Effector memory CD8-positive, alpha-beta T cell (primary cell): ENCODE measurements at places on chromosomes 12 and 14.

DNA sequence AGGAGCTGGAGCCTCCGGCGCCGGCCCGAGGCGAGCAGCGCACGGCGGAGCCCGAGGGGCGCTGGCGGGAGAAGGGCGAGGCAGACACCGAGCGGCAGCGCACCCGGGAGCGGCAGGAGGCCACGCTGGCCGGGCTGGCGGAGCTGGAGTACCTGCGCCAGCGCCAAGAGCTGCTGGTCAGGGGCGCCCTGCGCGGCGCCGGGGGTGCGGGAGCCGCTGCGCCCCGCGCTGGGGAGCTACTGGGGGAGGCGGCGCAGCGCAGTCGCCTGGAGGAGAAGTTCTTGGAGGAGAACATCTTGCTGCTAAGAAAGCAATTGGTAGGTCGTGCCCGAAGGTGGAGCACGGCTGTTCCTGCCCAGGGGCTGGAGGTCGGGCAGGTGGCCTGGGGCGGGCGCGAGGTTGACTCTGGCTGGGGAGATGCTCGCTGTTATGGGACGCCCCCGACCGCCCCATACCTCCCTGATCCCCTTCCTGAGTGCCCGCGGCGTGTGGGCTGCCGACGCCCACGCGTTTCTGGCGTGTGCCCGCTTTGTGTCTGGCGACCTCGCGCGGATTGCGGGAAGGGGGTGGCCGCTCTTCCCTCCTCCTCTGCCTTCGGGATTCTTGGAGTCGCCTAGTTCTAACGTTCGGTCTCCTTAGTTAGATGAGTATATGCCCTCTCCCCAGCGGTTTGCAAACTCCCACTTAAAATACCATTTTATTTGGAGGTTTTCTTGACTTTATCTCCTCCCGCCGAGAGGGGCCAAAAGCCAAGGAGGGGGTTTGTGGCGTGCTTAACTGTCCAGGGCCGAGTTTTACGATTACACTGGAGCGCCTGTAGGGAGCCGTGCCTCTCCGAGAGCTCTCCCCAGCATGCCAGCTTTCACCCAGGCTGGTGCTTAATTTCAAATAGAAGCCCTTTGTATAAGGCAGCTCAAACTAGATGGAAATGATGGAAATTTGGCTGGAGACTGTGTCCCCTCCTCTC lies 752 bp downstream of the DACT1 start:
- DNase-seq: no peak

DNA sequence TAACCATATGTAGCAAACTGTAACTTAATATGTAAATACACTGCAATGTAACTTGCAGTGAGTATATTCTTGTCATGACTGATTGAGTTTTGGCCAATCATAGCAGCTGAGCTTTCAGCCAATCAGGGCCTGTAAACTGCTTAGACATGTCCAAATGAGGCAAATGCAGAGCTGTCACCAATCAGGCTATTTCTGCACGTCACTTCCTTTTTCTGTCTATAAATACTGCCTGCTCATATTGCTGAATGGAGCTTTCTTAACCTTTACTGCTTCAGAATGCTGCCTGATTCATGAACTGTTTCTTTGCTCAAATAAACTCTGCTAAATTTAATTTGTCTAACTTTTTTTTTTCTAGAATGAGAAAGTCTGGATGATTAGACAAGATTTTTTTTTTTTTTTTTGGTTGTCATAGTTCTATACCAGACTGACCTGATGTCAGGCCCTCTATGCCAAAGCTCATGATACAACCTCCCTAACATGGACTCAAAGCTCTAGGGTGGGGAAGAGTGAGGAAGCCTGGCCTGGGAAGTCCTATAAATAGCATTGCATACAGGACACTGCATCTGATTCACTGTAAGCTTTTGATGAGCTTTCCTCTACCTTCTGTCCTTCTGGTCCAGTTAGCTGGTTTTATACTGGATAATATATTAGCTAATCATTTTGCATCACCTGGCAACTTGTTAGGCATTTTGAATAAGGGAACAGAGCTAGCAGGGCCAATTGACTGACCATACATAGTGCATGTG lies 12.0 kb downstream of the MGP start:
- no peak for DNase-seq

- no peak for DNase-seq
These were observed 171.5 kb downstream of the SLC15A4 start for GRCh38 chr12:128652136-128652751.

- no peak for DNase-seq
These were observed 58.2 kb downstream of the CACNA1C start for GRCh38 chr12:2110849-2111566.

- DNase-seq: no peak
These were observed 20.7 kb downstream of the ZDHHC17 start for GRCh38 chr12:76784600-76785051.

GRCh38 chr14:39267608-39268005 lies 33.9 kb downstream of the MIA2 start:
- no peak for DNase-seq

DNA sequence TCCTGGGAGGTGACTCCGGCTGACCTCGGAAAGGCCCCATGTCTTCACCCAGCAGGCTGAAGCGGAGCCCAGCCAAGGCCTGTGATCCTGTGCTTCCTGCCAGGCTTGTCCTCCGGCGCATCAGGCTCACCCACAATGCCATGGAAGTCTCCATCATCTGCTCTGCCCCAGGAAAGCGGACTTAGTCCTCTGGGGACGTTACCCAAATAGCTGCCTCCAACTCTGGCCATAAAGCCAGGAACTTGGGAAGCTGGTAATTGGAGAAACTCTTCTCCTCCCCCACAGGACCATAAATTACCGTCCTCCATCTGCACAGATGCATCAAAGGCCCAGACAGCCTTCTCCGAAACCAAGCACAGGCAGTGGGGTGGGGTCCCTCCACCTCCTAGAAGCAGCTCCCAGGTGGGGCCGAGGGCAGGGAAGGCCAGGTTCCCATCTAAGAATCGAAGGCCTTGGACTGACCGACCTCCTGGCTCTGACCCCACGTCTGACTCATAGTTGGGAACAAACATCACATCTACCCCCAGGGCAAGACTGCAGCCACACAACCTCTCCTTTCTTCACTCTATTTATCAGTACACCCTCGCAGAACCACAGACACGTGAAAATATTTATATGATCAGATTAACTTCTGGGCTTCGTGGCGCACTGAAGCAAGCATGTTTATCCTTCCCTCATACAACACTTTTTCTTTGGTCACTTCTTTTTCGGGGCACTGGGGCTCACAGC lies 56.4 kb downstream of the PITPNM2 start:
- no peak for DNase-seq

DNA sequence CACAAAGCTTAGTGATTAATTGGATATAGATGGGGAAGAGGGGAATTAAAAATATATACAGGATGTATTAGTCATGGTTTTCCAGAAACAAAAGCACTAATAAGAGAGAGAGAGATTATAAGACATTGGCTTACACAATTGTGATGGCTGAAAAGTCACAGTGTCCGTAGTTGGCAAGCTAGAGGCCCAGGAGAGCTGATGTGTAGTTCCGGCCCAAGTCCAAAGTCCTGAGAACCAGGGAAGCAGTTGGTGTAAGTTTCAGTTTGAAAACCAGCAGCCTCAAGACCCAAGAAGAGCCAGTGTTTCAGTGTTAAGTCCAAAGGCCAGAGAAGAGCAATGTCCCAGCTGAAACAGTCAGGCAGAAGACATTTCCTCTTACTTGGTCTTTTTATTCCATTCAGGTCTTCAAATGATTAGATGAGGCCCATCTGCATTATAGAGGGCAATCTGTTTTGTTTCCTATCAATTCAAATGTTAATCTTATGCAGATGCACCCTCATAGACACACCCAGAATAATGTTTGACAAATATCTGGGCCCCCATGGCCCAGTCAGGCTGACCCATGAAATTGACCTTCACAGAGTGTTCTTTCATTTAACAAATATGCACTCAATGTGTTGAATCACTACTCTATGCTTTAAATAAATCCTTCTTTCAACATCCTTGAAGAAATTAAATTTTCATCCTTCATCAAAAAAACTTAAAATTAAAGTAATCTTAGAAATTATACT lies 67.2 kb upstream of the DIO2 start:
- DNase-seq: no peak

DNA sequence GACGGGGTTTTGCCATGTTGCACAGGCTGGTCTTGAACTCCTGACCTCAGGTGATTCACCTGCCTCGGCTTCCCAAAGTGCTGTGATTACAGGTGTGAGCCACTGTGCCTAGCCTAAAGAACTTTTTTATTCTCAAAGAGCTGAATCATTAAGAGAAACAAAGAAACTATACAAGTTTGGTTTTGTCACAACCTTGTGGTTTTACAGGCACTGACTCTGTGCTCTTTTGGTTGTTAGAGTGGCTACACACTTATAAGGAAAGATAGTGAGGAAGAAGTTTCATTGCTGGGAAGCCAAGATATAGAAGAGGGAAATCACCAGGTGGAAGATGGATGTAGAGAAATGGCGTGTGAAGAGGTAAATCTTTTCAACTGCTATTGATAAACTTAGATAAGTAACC lies 10.1 kb upstream of the DNAH10 start:
- DNase-seq: no peak

DNA sequence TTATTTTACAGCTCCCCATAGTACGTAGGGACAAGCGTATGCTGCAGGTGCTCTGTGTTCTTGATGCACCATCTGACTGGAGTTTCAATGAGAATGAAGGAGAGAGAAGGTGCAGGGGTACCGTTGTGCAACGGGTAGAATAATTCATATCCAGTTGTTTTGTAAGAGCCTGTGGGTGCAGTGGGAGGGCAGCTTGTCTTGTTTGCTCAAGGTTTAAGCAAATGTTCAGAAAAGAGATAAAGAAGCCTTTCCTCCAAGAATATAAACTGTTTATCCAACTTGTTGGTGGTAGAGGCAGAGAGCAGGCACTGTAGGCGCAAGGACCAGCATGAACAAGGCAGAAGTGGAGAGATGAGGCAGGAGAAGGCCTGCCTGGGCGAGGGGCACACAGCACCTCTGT lies 64.2 kb downstream of the ADCK1 start:
- no peak for DNase-seq

GRCh38 chr12:80892597-80893445 lies 44.9 kb downstream of the LIN7A start:
- no peak for DNase-seq

DNA sequence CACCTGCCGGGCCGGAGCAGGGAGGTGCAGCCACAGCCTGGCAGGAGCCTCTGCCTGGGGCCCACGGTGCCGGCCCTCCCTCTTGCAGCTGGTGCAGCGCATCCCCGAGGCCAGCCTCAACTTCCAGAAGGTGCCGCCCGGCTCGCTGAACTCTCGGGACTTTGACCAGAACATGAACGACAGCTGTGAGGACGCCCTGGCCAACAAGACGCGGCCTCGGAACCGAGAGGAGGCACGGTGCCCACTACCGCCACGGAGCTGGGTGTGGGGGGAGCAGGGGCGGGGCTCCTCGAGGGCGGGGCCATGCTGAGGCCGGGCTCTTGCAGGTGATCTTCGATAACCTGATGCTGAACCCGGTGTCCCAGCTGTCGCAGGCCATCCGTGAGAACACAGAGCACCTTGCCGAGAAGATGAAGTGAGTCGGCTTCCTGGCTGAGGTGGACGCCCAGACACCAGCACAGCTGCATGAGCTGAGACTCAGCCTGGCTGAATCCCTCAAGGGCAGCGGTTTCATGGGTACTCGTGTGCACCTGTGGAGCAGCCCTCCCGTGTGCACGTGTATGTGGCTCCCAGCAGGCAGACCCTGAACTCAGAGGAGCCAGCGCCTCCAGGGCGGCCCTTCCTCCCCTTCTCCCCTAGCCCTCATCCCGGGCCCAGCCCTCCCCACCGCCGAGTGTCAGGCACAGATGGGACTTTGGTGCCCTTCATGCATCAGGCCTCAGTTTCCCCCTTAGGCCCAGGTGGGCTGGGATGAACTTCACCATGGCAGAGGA lies 28.6 kb downstream of the CEP170B start:
- DNase-seq: no peak

DNA sequence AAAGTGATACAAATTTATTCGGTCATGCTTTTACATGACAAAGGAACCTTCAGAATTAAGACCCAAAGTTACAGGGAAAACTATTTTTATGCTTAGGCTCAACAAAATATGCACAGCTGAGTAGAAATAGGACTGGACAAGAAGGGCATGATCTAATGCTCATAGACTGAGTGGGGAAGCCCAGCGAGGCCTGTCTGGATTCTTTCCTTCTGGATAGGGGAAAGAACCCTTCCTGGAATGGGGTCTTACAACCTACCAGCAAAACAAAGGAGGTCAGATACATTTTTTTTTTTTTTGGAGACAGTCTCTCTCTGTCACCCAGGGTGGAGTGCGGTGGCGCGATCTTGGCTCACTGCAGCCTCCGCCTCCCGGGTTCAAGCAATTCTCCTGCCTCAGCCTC lies 2.2 kb upstream of the DDX55 start:
- DNase-seq: no peak

DNA sequence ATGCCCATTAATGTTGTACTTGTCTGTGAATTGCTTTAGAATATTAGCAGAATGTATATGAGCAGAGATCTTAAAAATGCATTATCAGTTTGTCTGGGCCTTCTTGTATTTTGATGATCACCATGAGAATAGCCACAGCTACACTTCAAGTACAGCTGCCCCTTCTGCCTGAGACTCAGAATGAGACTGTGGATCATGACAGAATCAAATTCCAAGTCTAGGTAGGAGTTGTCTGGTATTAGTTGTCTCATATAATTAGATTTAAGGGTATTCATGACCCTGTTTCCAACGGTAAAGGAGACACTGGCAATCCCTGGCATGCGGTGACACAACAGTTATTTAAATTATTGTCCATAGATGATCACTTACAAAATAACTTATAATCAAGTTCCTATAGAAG lies 18.3 kb upstream of the SMIM10L1 start:
- no peak for DNase-seq

DNA sequence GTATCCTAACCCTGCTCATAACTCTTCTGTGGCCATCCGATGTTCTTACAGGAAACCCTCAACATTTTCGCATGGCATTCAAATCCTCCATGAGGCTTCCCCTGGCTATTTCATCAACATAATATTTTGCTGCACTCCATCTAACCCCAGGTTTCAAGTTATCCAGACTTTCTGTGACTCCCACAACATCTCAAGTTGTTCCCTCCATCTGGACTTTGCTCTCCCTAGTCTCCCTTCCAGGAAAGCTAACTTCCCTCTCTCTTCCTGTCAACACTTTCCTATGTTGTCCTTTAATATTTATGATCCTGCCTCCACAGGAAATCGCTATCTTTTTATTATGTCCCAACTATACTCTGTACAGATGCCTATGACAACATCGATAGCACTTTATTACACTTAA lies 146.1 kb downstream of the METTL25 start:
- DNase-seq: no peak

GRCh38 chr12:88570103-88570502 lies 10.2 kb downstream of the KITLG start:
- DNase-seq: no peak

DNA sequence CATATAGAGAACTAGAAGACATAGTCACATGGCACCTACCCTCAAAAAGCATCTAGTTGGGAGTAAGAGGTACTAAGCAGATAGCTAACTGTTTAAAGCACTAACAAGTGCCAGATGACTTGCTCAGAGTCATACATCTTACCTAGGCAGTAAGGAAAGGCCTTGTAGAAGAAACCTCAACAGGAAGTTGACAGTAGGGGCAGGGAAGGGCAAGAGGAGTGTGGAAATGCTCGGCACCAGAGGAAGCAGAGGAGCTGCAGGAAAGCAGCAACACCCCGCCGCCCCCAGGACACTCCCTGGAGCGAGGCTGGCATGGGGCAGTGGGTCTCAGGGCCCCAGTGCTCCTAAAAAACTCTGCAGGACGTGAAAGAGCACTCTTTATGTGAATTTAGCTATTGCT lies 92.9 kb downstream of the PPP2R5C start:
- no peak for DNase-seq
